Stimulated activated CD8-positive, alpha-beta memory T cell treated with anti-CD3 and anti-CD28 coated beads, Interleukin-7, amount 100 ng/mL, for 1 hour (primary cell): ENCODE measurements at places on chromosomes 1 and 21.

- no peak for DNase-seq
Measured at GRCh38 chr1:173527151-173527826, 50.2 kb downstream of the PRDX6 start.

DNA sequence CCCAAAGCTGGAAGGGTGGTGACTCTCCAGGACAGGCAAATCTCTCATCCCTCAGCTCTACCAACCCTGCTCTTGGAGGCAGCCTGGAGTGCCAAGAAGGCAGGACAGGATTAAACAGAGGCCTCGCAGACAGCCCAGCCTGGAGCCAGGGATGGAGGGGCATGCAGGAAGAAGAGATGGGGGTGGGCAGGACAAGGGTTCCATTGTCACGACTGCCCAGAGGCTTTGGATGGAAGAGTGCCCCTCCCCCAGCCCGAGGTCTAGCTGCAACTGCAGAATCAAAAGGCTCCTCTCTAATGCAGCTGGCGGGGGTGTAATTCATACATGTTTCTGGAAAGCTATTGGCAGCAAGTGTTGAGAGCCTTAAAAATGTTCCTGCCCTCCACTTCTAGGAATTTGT is 8.8 kb downstream of the RAB7B start:
- no peak for DNase-seq

DNA sequence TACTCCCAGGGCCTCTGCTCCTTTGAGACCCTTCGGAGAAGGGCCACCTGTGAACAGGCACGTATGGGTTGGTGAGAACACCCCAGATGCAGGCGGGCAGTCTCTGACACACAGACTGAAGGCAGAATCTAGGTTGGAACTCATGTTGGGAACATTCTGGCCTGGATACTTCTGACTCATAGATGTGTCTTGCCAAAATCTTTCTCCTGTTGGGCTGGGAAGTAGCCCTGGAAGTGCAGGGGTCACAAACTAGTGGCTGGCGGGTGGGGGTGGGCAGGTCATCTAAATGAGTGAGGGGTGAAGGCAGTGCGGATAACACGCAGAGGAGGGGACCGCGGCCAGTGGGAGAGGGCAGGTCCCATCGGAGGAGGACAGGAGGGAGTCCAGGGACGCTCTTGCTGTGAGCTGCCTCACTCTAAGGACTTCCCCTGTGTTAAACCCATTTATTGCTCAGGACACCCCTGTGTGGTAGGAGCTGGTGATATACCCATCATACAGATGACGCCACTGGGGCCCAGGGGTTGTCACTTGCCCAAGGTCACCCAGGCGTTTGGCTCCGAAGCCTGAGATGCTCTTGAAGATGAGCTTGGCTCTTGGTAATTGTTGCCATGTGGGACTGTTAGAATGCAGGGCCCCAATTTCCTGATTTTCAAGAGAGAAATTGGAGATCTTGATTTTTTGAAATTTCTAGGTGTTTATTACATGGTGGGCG is 181.0 kb downstream of the PTPRU start:
- DNase-seq: no peak

DNA sequence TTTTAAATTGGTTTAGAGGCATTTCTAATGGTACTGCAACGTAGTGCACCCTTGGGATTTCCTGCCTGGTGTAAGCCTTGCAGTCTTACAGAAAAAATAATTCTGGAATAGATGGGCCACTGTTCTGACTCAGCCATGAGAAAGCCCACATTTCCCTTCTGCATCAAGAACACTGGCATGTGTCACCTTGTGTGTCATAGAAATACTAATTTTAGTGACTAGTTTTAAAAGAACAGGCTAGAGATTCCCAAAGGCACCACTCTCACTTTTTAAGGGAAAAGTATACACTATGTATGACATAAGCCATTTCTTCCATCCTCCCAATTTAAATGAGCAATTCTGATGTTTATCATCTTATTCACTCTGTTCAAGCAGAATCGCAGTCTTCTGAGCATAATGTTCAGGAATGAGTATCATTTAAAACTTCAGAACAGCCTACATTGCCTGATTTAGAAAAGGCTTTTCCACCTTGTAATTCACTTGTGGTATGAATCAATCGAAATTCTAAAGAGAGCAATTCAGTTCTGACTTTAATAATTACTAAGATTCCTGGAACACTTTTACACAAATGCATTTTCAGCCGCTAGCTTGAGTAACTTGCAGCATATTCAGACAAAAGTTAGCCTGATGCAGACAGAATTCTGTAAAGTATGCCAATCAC is 18.8 kb downstream of the RGS13 start:
- DNase-seq: no peak

GRCh38 chr1:208131621-208132286 is 112.4 kb downstream of the PLXNA2 start:
- no peak for DNase-seq

GRCh38 chr1:206770531-206771337 is at the start of gene IL19:
Gene IL19 (plus strand): TSS chr1:206770773. CDS start chr1:206836663, 65,890 bp downstream.
- no peak for DNase-seq

- DNase-seq: no peak
Measured at GRCh38 chr21:33116676-33117075, 46.7 kb downstream of the OLIG1 start.

DNA sequence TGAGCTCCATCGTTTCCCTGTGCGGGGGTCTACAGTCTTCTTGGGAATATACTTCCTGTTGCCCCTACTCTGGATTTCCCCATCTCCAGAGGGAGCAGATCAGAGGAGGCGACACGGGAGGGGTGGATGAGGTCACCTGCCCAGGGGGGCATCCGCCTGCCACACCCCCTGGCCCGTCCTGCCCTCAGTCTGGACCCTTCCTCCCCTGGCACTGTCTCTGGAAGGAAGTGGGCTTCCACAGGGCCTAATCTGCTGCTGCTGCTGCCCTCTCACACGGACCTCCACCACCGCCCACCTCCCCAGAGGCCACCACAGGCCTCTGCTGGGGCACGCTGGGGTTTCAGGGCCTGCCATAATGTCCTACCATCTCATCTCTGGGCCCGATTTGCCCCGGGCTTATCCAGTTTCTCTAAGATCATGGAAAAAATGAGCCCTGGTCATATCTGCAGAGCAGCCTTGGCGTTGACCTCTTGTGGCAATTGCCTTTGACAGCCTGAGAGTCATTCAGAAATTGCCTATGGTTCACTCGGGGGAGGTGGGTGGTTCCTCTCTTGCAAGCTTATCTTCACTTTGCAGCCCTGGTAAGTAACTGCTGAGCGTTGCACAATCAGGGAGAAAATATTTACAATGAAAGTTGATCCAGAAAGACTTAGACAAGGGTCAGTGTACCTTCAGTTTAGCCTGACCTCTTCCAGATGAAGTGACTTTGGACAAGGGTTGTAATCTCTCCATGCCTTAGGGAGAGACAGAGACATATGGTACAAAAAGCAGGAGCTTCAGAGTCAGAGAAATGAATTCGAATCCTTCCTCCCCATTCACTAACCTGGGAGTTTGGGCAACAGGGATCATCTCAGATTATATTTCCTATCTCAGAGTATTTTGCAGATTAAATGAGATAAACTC is 252.4 kb downstream of the TOMM20 start:
- DNase-seq: no peak

- DNase-seq: no peak
Measured at GRCh38 chr1:12407050-12407961, 177.5 kb downstream of the VPS13D start.

DNA sequence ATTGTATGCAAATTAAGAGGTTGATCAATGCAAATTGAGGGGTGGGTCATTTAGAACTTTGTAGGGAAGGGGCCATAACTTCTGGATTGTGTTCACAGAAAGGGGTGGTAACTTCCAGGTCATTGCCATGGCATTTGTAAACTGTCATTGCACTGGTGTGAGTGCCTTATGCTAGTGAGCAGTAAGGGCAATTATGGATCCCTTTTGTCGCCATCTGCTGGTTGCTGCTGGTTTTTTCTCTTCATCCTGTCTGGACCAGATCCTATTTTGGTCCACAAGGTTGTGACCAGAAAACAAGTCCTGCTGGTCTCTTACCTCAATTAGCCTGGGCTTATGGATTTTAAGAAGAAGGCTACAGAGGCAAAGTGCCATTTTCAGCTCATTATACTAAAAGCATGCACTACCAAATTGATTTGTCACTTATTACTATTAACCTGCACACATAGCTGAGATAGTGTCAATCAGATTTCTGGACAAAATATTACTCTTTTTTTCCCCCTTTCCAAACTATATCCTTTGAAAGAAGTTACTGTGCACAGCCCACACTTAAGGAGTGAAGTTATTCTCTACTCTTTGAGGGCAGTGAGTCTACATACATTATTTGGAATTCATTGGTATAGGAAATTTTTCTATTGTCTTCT is 196.2 kb downstream of the ZC3H11B start:
- DNase-seq: peak; percentile 36

DNA sequence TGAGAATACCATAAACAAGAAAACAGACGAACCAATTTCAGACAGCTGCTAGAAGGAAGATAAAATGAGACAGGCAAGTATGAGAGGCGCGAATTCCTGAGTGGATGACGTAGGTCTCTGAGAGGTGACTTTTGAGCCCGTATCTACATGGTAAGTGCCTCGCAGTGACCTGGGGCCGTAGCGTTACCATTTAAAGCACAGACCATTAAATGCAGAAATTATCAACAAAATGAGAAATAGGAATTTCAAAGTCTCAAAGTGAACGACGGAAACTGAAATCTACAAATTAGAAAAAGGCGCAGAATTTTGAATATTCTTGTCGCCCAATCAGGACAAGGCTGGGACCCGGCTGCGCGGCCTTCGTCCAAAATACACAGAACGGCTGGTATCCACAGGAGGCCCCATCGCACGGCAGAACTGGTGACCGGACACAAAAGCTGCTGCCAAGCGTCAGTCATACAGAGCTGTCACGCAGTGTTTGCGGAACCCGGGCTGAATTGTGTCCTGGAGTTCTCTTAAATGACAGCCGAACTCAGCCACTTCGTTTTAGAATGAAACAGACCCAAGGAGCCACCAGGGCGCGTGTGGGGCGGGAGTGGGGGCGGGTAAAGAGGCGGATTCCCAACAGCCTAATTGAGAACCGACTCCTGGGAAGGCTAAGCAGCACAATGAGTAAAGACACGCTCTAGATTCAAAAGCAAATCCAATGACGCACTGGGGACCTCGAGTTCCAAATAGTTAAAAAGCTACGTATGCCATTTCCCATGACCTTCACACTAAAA is 13.8 kb upstream of the BOLA1 start:
- peak; percentile 16 for DNase-seq

GRCh38 chr1:198056255-198056654 is 100.5 kb upstream of the NEK7 start:
- no peak for DNase-seq

DNA sequence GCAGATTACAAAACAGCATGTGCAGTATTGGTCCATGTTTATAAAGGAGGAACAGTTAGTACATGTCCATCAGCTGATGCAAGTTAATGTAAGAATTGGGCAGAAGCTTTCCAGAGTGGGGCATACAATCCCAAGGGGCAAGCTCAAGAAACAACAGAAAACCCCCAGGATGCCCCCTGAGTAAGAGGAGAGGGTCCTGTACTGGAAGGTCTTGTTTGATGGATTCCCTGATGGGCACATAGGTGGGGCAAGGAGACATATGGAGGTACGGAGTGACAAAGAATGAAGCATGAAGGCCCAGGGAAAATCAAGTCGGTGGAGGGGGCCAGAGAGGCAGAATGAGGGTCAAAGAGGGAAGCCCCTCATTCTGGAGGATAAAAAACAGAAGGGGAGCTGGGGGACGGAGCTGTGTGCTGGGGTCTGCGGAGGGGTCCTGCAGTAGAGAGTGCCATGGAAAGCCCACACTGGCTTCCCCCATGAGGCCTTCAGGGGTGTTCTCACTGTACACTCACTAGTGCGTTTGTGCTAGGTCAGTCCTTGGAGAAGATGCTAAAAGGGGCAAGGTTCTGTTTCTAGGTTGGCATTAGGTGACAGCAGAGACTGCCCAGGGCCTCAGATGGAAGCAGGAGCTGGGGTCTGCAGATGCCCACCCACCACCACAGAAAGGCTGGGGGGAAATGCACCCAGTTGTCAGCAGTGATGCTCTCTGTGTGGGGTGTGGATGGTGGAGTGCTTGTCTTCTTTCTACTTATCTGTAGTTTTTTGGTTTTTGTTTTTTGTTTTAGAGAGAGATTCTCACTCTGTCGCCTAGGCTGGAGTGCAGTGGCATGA is 12.5 kb upstream of the MATN1 start:
- no peak for DNase-seq

GRCh38 chr21:40057331-40057730 is 190.1 kb downstream of the PCP4 start:
- DNase-seq: no peak

DNA sequence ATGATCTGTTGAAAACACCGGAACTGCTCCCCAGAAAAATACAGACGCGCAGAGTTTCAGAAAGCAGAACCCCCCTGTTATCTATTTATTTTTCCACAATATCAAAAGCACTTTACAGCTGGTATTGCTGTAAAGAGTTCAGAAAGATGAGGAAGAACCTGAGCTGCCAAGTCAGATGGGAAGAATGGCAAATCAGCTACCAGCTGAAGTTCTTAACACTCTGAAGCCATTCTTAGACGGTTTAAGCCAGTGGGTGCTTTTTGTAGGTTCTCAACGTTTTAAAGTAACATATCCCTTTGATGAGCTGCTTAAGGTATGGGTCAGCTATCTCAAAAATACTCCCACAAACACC is 714 bp upstream of the AKIRIN1 start:
- no peak for DNase-seq

DNA sequence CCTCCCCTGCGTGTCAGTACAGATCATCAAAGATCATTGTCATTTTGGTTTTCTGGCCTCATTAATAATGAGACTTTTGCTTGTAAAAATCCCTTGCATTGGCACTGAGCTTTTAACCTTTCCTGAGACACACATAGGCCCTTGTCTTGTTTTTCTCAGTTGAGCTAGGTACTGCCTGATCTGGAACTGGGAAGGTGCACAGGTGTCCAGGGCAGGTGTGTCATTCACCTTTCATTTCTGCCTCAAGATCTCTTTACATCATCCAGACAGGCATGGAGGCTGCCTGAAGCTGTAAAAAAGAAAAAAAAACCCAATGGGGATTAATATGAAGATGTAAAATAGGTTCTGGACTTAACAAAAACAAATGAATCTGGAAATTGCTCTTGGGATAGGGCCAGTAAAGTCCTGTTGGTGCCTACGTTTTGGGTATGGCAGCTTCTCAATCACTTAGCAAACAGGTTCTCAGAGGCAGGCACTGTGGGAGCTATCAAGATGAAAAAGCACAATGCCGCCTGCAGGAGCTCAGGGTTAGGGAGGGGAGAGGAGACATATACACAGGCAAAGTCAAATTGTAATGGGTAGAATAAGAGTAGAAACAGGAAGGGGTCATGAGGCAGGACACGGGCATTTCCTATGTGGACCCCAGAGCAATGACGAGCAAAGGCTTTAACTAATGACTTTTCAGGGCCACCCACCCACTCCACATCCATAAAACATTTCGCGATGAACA is 1.0 kb upstream of the KCNC4 start:
- no peak for DNase-seq

GRCh38 chr1:167790117-167790516 is 68.3 kb downstream of the MPZL1 start:
- no peak for DNase-seq
